Stimulated activated CD4-positive, alpha-beta T cell treated with anti-CD3 and anti-CD28 coated beads, Interleukin-4, amount 100 ng/mL, for 48 hours (primary cell): ENCODE measurements at places on chromosomes 1 and 21.

DNA sequence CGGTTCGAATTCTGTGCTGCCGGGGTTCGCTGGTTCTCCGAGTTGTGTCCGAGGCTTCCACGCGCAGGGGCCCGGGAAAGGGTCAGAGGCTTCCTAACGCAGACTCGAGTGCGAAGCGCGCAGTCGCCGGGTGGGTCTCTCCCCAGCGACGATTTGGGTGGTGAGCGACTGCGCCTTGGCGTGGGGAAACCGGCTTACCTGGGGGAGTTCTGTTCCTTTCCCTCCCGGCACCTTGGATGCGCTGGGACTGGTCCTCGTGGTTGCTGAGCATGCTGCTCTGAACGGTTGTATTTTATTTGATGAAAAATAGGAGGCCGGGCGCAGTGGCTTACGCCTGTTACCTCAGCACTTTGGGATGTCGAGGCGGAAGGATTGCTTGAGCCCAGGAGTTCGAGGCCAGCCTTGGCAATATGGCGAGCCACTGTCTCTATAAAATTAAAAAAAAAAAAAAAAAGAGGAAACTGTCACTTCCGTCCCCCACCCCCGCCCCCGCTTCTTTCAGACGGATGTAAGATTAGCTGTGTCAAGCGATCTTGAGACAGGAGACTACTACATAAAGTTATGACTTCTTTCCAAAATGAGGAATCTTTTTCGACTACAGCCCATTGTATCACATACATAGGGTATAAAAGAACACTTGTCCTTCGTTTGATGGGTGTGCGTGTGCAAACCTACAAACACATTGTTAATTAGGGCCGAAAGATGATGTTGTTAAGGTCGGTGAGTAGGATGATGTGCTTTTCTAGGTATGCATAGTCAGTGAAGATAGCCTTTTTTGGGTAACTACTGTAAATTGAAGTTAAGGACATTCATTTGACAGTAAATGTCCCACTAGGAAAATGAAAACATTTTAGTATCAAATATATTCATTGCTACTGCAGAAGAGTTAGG, at the start of gene CCDC18:
CCDC18 (plus strand) TSS at position 2 of the 891 bp plus-strand sequence. CDS start 2,638 bp downstream, outside the sequence.
- DNase-seq: no peak

DNA sequence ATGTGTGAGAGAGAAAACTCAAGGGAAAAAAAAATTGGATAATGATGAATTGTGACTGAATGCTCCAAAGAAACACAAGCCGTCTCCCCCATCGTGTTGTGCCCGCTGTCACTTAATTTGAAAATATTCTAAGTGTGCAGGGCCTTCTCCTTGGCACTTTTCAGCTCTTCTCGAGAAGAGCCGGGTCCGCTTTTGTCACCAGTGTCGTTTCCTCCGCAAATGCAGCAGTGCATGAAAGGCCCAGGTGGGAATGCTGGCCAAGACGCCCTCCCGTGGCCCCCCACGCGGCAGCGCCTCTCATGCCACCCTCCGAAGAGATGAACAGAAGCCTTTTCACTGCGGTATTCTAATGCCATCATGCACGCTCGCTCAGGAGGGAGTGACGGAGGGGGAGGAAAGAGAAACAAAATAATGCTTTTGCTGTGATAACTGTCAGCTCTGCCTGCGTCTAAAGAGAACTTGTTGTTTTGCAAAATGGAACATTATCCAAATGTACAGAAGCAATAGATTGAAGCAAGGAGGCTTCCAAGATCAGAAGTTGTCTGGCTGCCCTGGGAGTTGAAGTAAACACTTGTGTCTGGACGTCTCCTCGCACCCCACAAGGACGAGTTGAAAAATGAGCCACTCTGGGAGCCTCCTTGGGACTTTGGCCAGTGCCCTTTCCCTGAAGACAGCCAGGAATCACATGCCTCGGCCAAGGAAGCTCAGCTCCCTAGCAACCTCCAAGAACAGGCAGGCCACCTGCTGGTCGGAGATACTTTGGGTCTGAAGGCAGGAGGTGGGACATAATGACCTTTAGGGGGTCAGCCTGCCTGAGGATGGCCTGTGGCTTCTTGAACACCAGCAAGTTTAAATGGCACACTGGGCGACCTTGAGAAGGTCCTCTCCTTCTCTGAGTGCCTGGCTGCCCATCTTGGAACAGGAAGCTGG, 166.1 kb upstream of the ZC3H12A start:
- no peak for DNase-seq

- peak; percentile 46 for DNase-seq
Observed at GRCh38 chr1:923131-923990, at the start of gene SAMD11. TSS of gene SAMD11 (plus strand) at chr1:923923. CDS start at chr1:924432, 509 bp downstream.

GRCh38 chr1:43936431-43937151, 3.0 kb downstream of the ARTN start:
- DNase-seq: no peak

DNA sequence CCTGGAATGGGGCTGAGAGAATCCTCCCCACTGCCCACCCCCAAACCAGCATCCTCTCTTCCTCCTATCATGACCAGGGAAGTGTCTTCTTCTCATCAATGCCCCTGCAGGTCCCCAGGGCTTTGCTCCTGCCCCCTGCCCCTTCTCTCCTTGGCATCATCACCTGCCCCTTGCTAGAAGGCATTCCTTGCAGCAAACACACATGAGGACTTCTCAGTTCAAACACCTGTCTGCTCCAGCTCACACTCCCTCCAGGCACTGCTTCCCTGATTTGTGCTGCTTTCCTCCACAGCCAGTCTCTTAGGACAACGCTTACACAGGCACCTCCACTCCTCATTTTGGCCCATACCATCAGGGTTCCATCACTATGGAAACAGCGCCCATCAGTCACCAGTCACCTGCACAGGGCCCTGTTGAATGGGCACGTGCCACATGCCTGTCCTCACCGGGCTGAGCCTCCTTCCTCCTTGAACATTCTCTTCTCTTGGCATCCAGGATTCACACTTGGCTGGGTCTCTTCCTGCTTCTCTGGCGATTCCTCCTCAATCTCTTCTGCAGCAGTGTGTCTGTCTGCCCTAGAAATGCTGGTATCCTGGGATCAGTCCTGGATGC, 81.9 kb upstream of the EDN2 start:
- DNase-seq: no peak

DNA sequence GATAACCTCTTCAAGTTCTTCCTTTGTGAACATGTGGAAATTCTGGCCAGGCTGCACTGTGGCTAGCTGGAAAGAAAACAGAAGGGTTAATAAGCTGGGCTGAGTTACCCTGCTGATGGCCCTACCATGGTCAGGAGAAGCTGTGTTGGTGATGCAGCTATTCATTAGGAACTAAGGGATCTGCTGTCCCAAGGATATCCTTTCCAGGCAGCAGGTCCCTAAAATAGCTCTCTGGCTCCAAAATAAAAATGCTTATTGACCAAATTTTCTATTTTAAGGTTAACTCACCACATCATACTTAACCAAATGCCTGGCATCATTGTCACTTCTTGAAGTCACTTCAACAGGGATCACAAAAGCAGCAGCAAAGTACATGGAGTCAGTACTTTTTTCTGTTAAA, 4.3 kb upstream of the SORT1 start:
- DNase-seq: no peak

DNA sequence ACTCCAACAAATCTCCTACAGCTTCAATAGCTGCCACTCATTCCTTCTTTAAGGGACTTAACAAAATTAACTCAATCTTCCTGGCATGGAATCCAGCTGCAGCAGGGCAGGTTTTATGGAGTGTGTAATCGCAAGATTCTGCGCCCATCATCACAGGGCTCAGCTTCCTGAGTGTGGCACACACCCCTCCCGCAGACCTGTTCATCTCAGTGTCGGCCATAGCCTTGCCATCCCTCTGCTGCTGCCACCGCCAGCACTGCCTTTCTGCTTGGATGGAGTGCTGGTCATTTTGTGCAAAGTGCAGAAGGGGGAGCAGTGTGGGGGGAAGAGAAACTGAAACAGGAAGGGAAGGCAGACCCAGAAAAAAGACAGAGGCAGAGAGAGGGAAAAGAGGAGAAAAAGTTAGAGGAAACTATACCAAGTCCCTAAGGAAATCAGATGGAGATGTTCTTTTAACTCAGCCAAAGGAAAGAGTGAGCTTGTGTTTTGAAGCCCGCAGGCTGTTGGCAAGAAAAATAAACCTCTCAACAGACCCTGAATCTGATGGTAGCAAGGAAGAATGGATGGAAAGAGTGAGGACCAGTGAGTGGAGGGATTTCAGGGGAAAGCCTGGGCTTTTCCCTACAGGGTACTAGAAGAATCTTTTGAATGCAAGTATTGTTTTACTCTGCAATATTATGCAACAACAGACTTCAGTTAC, 324.2 kb downstream of the SEC16B start:
- no peak for DNase-seq

DNA sequence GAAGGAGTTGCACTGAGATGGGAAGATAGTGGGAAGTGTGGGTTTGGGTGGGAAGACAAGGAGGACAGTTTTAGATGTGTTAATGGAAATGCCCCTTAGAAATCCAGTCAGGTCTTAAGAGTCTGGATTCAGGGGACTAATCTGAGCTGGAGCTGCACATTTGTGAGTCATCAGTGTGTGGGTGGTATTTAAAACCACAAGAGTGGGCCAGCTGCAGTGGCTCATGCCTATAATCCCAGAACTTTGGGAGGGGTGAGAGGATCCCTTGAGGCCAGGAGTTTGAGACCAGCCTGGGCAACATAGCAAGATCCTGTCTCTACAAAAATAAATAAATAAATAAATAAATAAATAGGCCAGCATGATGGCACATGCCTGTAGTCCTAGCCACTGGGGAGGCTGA, 40.9 kb upstream of the SLC6A9 start:
- no peak for DNase-seq

GRCh38 chr1:41073971-41074370, 52.4 kb upstream of the SLFNL1 start:
- DNase-seq: no peak

GRCh38 chr1:98129491-98129890, 208.7 kb upstream of the DPYD start:
- no peak for DNase-seq

GRCh38 chr1:224769452-224770335, 153.6 kb downstream of the CNIH3 start:
- no peak for DNase-seq

GRCh38 chr1:198575798-198576641, 35.5 kb upstream of the ATP6V1G3 start:
- no peak for DNase-seq

DNA sequence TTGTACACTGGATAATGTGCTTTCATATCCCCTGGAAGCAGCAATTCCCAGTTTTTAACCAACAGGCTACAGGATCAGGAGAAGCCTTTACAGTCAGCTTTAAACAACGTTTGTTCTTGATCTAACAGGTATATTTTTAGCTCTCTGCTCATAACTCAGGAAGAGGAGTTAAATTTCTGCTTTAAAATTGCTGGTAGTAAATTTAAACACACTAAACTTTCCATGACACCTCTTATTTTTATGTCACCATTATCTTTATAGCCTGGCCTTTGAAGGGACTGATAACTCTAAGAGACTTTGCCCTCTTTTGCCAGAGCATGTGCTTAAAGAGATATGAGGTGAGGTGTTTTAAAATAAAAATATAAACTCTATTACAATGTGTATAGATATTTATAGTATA, 119.6 kb upstream of the BRINP3 start:
- DNase-seq: no peak

- DNase-seq: no peak
Observed at GRCh38 chr1:10674700-10675609, 121.5 kb downstream of the CASZ1 start.

DNA sequence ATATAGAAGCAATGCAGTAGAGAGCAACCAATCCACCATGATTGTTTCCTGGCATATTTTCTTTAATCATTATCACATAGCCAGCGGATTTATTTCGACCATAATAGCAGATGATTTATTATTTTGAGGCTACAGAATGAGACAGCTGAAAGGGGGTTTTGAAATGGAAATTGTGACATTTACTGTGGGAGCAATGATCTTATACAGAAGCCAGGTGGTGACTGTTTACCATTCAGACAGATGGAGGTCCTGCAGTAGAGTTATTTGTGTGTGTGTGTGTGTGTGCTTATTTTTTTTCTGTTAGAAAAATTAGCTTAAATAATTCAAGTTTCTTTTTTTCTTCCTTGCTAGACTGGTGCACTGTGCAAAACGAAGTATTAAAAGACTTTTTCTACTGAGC, 1784.5 kb downstream of the MRPL39 start:
- DNase-seq: no peak

GRCh38 chr1:104238991-104239390, 489.3 kb downstream of the AMY1C start:
- no peak for DNase-seq

DNA sequence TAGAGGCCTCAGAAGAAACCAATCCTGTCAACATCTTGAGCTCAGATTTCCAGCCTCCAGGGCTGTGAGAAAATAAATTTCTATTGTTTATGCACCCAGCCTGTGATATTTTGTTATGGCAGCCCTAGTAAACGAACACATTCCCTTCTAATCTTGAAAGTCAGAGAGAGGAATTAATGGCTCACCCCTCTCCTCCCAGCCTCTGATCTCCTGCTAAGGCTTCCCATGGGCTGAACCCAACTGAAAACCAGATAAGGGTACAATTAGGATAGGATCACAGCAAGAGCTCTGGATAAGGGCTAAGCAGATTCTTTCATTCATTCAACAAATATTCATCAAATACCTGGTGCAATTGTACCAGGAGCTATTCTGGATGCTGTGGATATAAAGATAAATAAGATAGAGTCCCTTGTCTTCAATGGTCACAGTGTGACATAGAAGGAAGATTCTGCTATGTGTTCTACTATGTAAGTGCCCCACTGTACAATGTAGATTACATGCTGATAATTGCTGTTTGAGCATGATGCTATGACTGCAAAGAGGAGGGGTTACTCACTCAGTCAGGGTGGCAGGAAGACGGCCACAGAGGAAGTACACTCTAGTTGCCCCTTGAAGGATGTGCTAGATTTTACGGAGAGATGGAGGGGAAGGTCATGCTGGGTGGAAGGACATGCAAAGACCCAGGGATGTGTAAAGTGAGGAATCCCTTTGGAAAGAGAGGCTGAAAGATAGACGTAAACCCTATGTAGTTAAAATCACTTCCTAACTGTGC, 203.3 kb upstream of the JUN start:
- DNase-seq: no peak

- DNase-seq: no peak
Observed at GRCh38 chr1:30829889-30830288, 72.3 kb upstream of the LAPTM5 start.

DNA sequence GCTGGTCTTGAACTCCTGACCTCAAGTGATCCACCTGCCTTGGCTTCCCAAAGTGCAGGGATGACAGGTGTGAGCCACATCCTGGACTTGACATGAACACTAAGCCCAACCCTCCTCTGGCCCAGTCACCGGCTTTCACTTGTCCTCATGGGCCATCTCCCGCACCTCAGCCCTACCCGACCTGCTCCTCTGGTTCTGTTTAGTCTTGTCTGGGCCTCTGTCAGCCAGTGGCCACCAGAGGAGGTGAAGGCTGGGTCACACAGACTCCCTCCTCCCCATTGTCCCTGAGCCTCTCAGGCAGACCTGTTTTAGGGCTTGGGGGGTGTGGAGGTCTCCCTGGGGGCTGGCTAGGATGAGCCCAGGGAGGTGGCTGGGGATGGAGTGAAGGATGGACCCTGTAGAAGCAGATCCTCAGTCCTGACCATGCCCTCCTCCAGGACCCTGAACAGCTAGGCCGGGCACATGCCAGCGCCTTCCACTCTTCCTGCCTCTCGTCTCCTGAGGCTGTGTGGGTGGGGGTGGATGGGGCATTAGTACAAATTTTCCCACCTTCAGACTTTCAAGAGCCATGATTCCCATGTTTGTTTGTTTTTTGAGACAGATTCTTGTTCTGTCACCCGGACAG, 26.1 kb upstream of the UMODL1 start:
- no peak for DNase-seq
